ENCODE measurements at places on chromosomes 16 and 17.

DNA sequence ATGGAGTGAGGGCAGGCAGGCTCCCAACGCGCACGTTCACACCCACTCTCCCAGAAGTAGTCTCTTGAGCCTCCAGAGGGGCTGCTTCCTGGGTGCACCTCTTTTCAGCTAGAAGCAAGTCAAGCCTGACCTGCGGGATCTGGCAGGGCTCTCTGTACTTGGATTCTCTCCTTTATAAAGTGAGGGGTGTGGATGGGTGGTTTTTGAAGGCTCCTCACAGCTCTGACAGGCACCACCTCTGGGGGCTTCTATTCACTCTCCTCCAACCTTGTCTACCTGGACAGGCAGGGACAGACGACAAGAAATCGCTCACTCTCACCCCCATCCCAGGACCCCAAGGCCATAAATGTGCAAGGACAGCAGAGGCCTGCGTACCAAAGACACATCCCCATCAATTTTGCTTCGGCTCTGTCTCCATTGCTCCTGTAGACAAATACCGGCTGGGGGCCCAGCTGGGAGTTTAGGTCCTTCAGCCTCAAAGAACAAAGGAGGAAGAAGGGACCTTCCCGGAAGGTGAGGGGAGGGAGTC, 814 bp upstream of the DYNLL2 start:
- DNase-seq, result no peak

GRCh38 chr16:5874899-5875298, 777.3 kb upstream of the EEF2KMT start:
- no peak for DNase-seq

- DNase-seq, result no peak
Observed at GRCh38 chr17:19318611-19319010, 43.9 kb downstream of the B9D1 start.

- DNase-seq, result no peak
Observed at GRCh38 chr17:43905985-43906852, 1.1 kb downstream of the MPP2 start.

- no peak for DNase-seq
Observed at GRCh38 chr17:57639381-57639780, 105.7 kb downstream of the CCDC182 start.

GRCh38 chr17:45230410-45230786, 8.7 kb downstream of the FMNL1 start:
- no peak for DNase-seq

DNA sequence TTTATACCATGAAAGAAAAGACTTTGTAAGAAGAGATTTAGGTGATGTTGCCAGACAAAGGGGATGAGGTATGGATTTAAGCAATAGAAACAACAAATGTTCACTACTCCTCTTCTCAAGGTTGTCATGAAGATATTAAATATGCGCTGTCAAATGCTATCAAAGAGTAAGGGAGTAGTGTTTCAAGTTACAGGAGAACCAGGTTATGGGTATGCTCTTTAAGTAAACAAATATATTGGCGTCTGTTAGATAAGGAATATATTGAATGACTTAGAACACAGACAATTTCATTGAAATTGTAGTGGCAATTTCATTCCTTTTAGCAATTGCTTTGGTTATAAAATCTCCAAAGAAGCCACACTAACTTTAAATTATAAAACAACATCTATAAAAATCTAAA, 229.0 kb downstream of the FTO start:
- no peak for DNase-seq

DNA sequence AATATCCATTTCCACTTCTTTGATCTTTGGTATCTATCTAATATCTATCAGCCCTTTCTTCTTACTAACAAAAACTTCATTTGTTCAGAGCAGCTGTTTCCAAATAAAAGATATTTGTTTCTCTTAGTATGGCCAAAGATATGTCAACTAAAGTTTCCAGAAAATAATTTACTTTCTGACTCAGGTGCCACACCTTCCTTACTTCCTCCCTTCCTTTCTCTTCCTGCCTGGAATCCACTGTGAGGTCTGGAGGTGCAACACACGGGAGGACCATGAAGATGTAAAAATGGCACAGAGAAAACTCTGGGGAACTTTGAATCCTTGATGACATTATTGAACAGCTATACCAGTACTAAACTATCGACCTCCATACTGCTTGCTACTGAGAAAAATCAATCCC, 14.0 kb downstream of the MED13 start:
- DNase-seq, result no peak

DNA sequence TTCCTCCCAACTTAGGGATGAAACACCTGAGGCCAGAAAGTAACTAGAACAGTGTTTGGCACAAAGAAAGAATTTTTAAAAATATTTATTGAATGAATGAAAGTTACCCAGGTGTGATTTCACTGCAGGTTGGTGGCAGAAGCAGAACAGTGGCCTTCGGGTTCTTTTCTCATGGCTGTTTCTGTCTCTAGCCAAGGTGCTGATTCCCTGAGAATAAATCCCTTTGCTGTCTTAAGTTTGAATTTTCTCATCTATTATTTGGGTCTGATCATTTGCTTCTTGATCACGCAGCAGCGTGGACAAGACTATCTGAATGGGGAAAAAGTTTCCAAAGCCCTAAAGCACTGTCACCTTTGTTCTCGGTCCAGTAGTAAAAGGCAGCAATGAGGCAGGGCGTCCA, 73.1 kb upstream of the KIFC3 start:
- DNase-seq, result no peak
